ENCODE measurements at places on chromosomes 11 and 22.

DNA sequence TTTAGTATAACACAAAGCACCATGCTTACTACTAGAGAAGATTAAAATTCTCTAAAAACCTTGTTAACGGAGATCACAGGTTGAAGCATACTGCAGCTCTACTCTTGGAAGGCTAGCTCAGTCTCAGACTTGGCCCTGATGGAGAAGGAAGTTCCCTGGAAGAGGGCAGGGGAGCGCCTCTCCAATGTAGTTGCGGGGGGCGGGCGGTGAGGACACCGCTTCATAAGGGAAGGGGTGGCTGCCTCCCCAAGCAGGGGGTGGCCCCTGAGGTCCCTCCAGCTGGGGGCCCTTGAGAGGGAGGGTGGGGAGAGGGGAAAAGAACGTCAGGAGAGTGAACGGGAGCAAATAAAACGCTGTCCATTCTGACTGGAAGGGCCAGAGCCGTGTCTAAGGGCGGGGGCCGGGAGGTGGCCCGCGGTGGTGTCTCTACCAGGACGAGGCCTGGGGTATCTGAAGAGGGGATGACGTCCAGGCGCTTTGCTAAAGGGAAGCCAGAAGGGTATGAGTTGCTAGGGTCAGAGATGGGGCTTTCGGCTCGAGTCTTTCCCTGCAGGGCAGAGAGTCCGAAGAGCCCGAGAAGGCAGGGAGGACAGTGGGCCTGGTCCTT is 553 bp upstream of the USP47 start:
- DNase-seq, result no peak

DNA sequence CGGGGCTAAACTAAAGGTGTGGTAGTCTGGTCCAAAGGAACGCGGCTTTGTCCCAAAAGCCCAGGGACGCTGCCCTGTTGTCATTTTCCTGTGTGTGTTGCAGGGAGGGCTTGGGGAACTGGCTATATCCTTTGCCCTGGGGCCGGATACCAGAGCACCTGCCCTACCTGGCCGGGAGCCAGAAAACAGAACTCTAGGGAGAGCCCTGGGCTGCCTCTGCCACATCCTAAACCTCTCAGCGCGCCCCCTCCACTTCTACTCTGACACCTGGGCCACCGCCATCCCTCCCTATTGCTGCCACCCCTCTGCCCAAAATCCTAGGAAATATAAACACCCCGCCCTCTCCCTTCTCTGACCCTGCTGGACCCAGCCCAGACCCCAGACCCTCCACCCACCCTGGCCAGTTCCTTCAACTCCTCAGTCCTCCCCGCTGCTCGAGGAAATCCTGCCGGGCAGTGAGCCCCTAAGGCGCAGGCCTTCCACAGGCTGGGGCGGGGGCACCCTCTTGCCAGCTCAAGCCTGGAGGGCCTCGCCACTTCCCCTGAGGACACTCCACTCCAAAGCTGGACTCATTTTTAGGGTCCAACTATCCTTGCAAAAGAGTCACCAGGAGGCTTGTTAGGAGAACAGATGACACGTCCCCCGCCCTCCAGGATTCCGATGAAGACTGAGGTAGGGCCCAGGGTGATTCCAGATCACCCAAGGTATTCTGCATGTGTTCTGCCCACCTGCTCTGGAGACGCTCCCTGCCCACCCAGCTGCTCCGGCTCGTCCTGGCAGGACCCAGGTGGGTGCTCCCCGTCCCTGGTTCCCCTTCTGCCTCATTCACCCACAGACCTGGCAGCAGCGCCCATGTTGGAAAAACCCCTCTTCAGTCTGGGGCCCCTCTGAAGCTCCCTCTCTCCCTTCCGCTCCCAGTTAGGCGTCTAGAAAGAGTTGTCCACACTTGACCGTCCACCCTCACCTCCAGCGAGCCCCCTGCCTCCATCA is 12.2 kb downstream of the KCTD17 start:
- DNase-seq, result no peak

- DNase-seq, result peak; percentile 97
Measured at GRCh38 chr11:46290598-46291309, 13.3 kb downstream of the CREB3L1 start.

DNA sequence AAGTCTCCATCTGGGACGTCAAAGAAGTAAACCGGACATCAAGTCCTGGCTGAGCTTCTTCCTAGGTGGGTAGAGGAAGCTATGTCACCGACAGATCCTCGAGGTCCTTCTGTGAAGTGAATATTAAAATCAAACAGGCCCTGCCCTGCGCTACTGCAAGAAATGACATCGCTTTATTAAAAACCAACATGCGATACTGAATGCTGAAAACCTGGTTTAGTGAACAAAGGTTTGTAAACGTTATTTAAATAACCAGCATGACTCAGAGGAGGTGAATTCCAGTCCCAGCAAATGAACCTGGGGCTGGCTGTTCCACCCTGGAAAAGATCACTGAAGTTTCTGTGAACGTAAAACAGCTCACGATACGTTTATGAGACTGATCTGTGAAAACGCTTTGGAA is 645 bp downstream of the RTCB start:
- no peak for DNase-seq

- peak; percentile 81 for DNase-seq
Measured at GRCh38 chr11:2151500-2152257, 9.3 kb downstream of the INS start.

- DNase-seq, result no peak
Measured at GRCh38 chr22:24391836-24392217, 35.6 kb upstream of the ADORA2A start.

DNA sequence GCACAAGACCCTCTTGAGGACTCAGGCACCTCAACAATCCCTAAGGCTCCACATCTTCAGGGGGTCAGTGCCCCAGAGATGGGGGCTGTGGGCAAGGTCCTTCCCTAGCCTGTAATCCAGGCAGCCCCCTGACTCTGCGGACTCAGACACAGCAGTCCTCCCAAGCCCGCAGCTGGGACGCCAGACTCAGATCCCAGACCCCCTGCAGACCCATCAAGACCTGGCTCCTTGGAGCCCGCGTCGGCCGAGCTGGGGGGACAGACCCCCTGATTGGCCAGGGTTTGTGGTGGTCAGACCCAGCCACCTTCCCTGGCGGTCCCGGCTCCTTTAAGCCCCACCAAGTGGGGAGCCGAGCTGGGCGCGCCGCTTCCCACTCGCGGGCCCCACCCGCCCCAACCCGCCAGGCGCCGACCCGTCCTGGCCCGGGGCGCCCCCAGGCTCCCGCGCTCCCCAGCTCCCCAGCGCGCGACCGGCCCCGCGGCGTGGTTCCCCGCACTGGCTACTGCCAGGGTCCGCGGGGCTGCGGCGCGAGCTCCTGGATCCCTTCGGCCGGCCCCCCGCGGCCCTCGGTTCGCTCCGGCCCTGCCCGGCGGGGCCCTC is 458 bp downstream of the OSBPL5 start:
- no peak for DNase-seq

- no peak for DNase-seq
Measured at GRCh38 chr11:108313444-108313843, 90.6 kb downstream of the ATM start.

DNA sequence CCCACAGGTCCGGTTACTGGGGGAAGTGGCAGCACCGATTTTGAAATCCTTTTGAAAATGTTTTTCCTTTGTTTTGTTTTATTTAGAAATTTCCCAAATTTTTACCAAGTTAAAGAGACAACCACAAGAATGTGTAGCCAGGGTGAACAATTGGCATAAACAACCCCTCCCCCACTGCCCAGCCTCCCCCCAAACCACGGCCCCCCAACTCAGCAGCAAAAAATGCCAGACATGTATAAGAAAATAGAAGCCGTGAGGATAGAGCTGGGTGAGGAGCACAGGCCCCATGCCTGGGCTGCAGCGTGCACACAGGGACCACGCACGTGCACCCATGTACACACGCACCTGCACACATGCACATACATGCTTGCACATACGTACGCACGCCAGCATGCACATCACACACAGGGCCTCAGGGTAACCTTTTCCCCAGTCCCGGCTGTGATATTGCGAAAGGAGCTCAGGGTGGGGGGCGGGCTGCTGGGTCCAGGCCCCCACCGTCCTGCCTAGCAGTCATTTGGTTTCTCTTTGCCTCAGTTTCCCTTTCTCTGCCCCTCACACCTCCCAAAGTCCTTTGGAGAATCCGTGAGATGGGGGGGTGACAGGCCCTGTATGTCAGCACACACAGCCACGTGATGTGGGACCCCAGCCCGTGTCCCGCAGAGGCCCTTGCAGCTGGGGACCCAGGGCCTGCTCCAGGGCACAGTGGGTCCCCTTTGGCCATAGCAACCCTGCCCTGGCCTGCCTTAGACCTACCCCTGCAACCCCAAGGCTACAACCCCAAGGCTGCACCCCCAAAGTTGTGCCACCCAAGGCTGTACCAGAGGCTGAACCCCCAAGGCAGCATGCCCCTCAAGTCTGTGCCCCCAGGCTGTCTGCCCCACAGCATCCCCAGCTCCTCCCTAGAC is 42.9 kb downstream of the IGF2 start:
- no peak for DNase-seq

GRCh38 chr11:61602775-61603569 is 22.1 kb upstream of the SYT7 start:
- DNase-seq, result no peak

DNA sequence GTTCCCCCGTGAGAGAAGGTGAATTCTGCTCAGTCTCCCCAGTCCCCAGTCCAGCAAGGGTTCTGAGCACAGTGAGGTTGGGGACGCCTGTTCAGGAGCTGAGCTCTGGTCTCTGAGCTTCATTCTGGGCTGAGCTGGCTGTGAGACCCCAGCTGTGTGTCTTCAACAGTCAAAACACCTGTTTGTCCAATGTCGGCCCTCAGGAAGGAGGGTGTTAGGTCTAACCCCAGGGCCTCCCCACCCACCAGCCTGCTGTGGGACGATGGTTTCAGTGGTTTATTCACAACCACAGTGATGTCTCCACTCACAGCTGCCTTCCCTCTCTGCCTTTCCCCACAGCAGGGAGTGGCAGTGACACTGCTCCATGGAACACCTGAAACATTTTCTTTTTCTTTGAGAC is 1282.9 kb downstream of the TBC1D22A start:
- no peak for DNase-seq

DNA sequence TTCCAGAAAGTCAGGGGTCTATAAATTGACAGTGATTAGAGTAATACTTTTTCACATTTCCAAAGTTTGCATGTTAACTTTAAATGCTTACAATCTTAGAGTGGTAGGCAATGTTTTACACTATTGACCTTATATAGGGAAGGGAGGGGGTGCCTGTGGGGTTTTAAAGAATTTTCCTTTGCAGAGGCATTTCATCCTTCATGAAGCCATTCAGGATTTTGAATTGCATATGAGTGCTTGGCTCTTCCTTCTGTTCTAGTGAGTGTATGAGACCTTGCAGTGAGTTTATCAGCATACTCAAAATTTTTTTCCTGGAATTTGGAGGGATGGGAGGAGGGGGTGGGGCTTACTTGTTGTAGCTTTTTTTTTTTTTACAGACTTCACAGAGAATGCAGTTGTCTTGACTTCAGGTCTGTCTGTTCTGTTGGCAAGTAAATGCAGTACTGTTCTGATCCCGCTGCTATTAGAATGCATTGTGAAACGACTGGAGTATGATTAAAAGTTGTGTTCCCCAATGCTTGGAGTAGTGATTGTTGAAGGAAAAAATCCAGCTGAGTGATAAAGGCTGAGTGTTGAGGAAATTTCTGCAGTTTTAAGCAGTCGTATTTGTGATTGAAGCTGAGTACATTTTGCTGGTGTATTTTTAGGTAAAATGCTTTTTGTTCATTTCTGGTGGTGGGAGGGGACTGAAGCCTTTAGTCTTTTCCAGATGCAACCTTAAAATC is 5.3 kb downstream of the MALAT1 start:
- no peak for DNase-seq

DNA sequence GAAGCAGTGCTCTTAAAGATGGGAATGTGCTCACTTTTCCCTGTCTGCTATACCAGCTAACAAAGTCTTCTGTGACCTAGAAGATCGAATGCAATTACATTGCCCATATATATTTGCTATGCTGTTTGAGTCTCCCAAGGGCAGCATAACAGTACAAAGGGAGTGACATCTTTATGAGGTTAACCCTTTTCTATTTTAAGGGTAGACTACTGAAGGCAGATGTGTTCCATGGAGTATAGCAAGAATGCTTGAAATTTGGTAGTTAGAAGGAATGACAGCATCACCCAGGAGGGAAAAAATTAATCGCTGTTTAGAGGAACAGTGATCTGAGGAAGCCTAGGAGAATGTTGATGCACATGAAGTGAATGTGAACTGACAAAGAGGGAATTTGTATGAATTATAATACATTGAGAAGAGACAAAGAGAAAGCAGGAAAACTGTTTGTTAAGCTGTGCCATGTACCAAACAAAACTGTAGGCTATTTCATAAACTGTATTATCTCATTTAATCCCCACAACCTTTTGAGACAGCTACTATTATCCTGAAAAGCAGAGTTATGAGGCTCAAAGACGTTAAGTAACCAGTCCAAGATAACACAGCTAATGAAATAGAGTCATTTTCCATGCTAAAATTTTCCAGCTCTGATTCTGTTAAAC is 13.0 kb downstream of the MAML2 start:
- no peak for DNase-seq

GRCh38 chr11:2945031-2945756 is 16.0 kb upstream of the PHLDA2 start:
- no peak for DNase-seq

- no peak for DNase-seq
Measured at GRCh38 chr11:74989260-74989638, 516 bp downstream of the NEU3 start.

DNA sequence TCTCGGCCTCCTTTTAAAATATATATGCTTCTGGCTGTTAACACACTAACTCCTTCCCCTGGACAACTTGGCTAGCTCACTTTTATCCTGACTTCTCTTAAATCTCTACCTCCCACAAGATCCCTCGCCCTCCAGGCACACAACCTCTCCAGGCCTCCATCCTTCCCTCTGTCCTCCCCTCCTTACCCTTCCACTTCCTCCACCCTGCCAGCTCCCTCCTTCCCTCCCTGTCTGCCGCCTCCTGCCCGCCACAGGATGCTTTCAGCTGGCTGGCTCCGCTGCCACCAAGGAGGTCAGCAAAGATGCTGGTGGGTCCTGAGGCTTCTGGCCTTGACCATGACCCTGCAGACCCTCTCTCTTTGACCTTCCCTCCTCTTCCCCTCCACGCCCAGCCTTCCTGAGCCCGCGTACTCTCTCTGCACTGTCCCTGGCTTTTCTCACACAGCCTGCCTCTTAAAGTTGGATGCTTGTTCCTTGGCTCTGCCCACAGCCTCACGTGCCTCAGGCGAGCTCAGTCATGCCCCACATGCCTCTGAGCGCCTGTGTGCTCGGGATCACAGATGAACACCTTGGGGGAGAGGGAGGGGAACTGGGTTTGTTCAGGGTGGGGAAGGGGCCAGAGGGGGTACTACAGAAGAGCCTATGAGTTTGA is 6.7 kb downstream of the NFAM1 start:
- no peak for DNase-seq

- no peak for DNase-seq
Measured at GRCh38 chr11:95305705-95306104, 74.7 kb upstream of the SESN3 start.

GRCh38 chr11:104163100-104164027 is 583 bp downstream of the PDGFD start:
- DNase-seq, result peak; percentile 28

GRCh38 chr11:281486-282161 is 3.4 kb downstream of the NLRP6 start:
- no peak for DNase-seq

- peak; percentile 95 for DNase-seq
Measured at GRCh38 chr11:115504276-115505158, at the start of gene CADM1. TSS of gene CADM1 (minus strand) at chr11:115504415.

- no peak for DNase-seq
Measured at GRCh38 chr11:65444314-65445051, 21.9 kb downstream of the NEAT1 start.
